Small intestine (tissue), 16 donors: ENCODE measurements at places on chromosomes 6 and 20. TPM values are rescaled to one million over a fixed set of nuclear protein-coding genes. Genes with fewer than 3 reads are reported as not detected.

The HLA-DQB1 gene
- 83.4 TPM for polyA plus RNA-seq

The SLC23A2 gene
- polyA plus RNA-seq: 8.2 TPM

The MYLK4 gene
- 0.37 TPM for polyA plus RNA-seq

The C20orf144 gene
- polyA plus RNA-seq: not detected

DNA sequence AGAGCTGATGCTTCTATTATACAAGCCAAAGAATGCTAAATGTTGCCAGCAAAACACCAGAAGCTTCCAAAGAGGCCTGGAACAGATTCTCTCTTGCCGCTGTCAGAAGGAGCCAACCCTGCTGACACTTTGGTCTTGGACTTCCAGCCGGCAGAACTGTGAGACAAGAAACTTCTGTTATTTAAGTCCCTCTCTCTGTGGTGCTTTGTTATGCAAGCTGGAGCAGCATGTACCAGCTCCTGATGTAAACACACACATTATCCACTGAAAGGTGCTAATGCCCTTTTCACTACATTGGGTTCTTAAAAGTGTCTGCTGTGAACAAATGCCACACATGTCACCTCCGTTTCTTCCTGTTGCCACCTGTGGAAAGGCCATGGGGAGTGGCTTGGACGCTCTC, 25.9 kb upstream of the PRELID3B start:
- no peak for DNase-seq
